Cortex of kidney (tissue), 1 donor: ENCODE measurements at places on chromosomes 3 and 15.

GRCh38 chr3:60325610-60326170 lies 925.6 kb downstream of the FHIT start:
- DNase-seq: no peak

DNA sequence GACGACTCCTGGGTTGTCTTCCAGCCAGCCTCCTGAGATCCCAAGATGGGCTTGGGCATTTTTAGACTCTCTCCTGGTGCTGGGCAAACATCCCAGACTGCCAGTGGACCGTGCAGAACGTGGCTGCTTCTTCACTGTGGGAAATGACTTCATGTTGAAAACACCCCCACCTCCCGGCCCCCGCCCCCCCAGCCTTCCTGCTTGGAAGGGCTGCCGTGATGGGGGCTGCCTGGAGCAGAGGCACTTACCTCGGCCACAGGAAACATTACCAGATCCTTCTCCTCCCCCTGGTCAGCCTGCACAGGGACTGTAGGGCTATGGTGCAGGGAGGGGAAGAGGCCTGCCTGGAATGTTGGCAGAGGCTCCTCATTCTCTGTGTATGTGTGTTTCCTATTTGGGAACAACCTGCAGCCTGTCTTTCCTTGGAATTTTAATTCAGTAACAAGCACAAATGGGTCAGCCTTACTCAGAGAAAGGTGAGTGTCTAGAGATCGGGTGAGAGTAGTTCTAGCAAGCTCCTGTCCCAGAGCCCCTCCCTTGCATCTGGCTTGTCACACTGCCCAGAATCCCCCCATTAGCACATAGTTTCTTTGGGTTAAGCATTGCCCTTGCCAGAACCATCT lies 90.8 kb downstream of the ANP32A start:
- no peak for DNase-seq

- no peak for DNase-seq
These were observed 109.0 kb upstream of the MANF start for GRCh38 chr3:51276046-51276445.

- no peak for DNase-seq
These were observed 43.0 kb upstream of the TLE3 start for GRCh38 chr15:70140543-70141375.

DNA sequence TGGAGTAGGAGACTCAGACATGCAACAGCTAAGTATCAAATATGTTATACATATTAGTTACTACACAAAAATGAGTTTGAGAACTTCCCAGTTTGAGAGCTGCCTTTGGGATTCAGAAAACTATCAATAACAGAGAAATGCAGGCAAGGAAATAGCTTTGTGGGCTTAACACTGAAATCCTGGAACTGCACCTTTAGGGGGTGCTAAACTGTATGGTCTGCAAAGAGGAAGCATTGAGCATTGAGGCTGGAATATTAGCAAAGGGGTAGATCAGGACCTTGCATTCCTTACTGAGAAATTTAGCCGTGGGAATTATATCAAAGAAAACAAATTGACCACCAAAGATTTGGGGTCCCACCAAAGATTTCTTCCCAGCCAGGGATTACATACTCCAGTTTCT lies 580.0 kb downstream of the ZNF385D start:
- no peak for DNase-seq

- DNase-seq: no peak
These were observed 4.5 kb downstream of the NDUFB5 start for GRCh38 chr3:179608931-179609720.

- DNase-seq: no peak
These were observed 9.6 kb upstream of the FSIP1 start for GRCh38 chr15:39792025-39792843.

- DNase-seq: no peak
These were observed 25.2 kb downstream of the CYFIP1 start for GRCh38 chr15:22954798-22955543.

GRCh38 chr3:180870008-180870699 lies 42.3 kb upstream of the FXR1 start:
- DNase-seq: no peak

DNA sequence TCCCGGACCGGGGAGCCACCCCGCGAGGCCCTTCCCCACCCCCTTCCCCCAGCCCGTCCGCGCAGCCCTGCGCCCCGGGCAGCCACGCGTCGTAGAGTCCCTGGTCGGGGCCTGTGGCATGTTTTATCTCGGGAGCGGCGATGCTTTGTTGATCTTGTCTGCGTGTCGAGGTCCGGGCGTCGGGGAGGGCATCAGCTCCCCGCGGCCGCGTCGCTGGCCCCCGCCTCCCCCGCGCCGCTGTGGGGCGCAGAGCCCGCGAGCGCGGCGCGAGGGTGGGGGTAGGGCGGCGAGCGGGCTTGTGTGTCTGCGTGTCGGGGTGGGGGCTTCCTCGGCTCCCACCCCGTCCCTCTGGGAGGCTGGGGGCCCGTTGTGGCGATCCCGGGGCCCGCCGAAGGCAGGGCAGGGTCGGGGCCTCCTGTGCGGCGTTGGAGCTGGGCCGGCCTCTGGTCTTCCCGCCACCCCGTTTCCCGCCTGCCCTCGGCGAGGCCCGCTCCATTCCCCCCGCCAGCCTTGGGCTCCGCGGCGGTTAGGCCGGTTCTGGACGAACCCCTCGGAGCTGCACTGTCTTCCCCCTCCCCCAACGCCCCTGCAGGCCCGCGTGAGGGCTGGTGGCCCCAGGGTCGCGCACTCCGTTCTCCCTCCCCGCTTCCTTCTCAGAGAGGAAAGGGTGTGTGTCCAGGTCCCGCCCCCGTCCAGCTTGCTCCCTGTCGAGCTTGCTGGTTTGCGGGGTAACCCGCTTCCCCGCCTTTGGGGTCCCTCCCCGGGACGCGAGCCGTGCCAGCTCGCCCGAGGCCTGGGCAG lies 695 bp downstream of the GMPS start:
- DNase-seq: no peak

DNA sequence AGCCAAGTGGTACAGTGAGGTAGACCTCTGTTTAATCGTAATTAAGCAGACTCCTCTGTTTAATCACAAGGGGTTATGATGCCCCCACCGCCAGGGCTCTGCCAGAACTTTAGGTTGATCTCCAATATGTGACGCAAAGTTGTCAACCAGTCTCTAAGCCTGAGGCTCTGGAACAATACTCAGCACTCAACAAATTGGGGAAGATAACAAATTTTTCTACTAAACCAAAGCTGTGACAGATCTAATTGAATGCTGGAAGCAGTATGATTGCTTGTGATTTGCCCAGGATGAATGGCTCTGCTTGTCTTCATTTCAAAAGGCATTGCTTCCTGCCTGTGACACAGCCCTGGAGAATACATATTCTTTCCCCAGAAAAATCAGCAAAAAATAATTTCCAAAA lies 57.1 kb downstream of the SNTN start:
- DNase-seq: no peak

GRCh38 chr15:89130201-89130600 lies 41.9 kb downstream of the ABHD2 start:
- no peak for DNase-seq

- DNase-seq: no peak
These were observed 75.8 kb upstream of the LEKR1 start for GRCh38 chr3:156750191-156750873.

DNA sequence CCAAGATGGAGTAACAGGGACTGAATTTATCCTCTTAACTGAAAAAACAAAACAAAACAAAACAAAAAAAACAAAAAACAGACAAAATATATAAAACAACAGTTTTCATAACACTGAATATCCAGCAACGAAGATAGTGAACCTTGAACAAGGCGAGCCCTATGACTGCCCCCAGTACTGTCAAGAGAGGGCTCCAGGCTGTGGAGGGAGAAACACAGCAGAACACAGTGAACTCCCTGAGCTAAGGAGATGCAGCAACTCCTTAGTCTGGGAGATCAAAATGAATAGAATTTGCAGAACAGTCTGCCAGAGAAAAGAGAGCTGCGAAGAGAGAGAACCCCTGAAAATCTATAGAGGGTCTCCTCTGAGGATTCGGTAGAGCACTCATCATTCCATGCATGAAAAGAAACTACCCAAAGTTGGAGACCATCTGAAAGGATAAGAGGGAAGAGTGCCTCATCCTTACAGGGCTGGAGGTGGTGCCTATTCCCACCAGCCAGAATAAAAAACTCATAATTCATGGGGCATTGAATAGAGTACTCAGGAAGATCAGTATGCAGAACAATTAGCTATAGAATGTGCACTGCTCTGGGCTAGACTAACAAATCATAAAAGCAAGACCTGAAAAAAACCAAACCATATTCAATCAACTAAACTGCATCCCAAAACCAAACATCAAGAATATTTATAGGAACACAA lies 101.8 kb downstream of the FRMD4B start:
- DNase-seq: no peak

GRCh38 chr3:153130312-153130977 lies 31.6 kb upstream of the RAP2B start:
- no peak for DNase-seq

- no peak for DNase-seq
These were observed 268.9 kb downstream of the GABRB3 start for GRCh38 chr15:26504009-26504408.

- DNase-seq: no peak
These were observed 57.2 kb downstream of the POLQ start for GRCh38 chr3:121488628-121489027.

- no peak for DNase-seq
These were observed 250.1 kb upstream of the HES1 start for GRCh38 chr3:193885832-193886231.

DNA sequence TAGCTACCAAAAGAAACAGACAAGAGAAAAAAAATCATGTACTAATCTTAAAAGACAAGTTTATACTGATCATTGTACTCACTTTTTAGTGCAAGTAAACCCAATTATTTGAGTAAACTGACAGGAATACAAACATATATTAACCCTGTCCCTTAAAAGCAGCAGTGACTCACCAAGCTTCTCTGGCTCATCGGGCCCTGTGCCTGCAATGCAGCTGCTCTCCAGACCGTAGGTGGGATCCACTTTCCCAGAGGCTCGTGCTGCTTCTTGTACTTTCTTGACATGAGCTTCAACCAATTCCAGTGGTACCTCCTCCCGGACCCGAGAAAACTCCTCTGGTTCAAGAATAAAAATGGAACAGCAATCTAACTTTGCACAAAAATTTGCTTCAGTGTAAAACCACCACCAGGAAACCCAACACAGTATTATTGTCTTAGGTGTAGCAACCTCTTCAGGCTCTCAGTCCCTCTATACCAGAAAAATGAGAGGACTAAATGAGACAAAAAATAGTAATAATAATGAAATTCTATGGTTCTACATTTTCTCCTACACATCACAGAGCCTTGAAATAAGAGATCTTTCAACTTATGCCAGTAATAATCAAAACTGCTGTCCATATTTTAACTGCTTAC lies 82.6 kb upstream of the CSPG5 start:
- no peak for DNase-seq

DNA sequence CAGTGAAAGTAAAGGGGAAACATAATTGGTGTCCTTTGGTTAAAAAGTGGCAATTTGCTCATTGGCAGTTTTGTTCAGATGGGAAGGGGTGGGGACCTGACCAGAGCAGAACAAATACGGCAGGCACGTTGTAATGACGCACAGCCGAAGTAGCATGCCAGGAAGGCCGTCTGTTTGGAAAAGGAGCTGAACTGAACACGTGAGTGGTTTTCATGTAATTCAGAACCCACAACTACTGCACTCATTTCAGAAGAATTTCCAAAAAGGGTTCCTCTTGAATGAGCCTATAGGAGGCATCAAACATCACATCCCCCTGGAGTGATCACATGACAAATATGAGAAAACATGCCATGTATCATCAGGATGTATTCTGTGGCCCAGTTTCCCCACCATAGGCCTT lies 42.9 kb upstream of the LMCD1 start:
- no peak for DNase-seq

GRCh38 chr3:153963012-153963411 lies 158.2 kb upstream of the ARHGEF26 start:
- no peak for DNase-seq

DNA sequence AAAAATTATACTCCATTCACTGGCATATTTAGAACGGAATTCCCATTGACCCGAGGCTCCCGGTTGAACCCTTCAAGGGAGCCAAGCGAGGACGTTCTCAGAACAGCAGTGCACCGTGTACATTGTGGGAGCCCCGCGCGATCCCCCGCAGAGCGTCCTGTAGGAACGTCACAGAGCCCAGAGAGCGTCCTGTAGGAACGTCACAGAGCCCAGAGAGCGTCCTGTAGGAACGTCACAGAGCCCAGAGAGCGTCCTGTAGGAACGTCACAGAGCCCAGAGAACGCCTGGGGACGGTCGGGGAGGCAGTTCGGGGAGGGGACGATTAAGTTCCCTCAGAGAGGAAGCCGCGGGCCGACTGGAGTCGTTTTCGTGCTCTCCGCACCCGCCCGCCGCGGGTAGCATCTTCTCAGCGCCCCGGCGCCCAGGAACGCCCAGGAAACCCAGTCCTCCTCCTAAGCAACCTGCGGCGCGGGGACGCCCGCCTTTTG lies 506 bp upstream of the ATP1B3 start:
- DNase-seq: no peak

- no peak for DNase-seq
These were observed 177.1 kb downstream of the CD47 start for GRCh38 chr3:107913701-107914100.

DNA sequence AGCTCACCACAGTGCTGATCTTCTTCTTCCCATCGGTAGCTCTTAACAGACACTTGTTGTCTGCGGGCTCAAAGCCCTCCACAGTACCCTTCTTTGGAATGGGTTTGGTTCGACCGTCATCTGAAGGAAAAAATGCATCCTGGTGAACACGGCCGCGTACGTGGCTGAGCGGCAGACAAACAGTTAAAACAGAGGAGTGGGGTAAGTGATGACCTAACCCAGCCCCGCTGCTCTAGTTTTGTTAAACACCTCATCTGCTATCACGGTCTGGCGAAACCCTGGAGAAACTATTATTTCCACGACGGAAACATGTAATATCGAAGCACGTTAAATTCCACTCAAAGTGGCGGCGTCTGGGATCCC lies 725 bp downstream of the SRP14 start:
- DNase-seq: no peak

DNA sequence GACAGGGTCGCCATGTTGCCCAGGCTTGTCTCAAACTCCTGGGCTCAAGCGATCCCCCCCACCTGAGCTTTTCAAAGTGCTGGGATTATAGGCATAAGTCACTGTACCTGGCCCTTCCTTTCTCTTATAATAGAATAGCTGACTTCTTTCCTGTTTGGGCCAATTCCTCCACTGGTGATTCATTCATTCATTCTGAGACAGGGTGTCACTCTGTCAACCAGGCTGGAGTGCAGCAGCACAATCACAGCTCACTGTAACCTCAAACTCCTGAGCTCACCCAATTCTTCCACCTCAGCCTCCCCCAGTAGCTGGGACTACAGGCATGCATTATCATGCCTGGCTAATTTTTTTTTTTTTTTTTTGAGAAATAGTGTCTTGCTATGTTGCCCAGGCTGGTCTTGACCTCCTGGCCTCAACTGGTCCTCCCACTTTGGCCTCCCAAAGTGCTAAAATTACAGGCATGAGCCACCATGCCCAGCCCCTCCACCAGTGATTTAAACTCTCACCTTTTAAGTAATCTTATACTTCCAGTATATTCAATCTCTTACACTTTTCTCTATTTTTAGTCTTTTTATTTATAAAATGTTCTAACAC lies 20.9 kb downstream of the GNB4 start:
- no peak for DNase-seq

DNA sequence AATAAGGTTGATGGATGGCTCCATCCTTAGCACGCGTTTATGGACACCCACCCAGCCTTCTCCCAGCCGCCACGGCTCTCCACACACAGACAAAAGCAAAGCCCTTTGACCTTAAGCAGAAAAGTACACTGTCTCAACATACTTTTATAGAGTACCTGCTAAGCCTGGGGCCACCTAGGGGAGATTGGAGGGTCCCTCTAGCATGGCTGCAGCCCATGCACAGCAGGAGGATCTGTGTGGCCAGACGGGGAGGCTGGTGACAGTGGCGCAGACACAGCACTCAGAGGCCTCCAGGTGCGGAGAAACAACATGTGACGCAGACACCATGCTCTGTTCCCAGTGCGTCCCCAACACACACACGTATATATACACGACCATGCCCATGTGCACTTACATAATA lies 174.9 kb downstream of the XXYLT1 start:
- no peak for DNase-seq
